Fibroblast of lung (primary cell): ENCODE measurements at places on chromosomes 3 and 15. TPM values are rescaled to one million over a fixed set of nuclear protein-coding genes. Genes with fewer than 3 reads are reported as not detected.

DNA sequence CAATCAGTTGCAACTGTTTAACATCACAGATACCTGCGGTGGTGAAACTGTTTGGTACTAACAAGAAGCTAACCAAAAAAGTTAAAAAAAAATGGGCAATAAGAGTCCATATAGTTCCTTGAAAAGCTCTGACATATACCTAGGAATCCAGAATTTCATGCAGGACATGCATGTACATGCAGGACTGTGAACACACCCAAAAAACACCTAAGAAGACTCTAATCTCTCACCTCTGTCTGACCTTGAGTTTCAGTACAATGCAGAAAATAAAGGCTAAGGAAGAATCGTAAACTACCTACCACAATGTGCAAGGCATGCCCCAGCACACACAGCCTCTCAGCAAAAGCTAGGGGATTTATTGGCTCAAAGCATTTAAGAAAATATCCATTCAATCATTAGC is 110.7 kb upstream of the GOLGA8J start:
- DNase-seq = no peak

GRCh38 chr15:50996641-50997040 is 88.2 kb downstream of the AP4E1 start:
- peak; percentile 72 for DNase-seq

Gene EPB42
- not detected in 2 replicates for polyA plus RNA-seq

Gene TLR9
- not detected in 2 replicates for polyA plus RNA-seq

- DNase-seq = peak; percentile 80
Measured at GRCh38 chr15:95300958-95301357, 1029.5 kb upstream of the NR2F2 start.

GRCh38 chr15:44125879-44126278 is 69.2 kb downstream of the FRMD5 start:
- DNase-seq = no peak

GRCh38 chr15:89654847-89655805 is at the start of gene KIF7:
Gene KIF7 (minus strand): TSS chr15:89655467. CDS start chr15:89652930, 2,537 bp downstream.
- DNase-seq = peak; percentile 61

DNA sequence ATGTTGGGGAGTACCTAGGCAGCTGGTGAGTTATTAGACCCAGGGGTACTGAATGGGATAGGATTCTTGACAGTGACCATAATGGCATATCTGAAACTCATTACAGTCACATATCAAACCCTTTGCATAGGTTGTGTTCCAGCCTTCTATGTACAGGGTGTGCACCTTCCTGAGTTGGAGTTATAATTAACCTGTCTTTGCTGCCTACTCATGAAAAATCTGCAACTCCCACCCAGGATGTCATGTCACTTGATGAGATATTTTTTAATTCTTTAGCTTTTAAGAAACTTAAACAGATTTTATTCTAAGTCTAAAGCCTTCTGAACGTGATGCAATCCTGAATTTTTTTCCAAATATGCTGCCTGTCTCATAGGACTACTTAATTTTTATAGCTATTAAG is 21.1 kb upstream of the ADGRG7 start:
- no peak for DNase-seq

DNA sequence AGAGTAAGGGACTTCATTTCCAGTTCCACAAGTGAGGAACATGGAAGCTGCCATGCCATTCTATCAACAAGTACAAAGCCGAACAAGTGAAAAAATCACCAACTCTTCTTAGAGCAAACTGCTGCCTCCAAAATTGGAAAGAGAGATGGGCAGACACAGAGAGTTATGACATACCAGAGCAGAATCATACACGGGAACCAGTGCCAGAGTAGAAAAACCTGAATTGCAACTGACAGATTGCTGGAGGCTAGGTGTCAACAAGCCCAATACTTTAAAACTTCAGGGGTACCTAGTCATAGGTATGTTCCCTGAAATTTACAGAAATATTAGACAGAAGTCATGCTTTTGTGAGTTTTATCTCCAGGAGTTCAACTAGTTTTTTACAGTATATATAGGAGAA is 62.0 kb downstream of the TTBK2 start:
- no peak for DNase-seq

- DNase-seq = no peak
Measured at GRCh38 chr3:146517684-146518435, 26.5 kb downstream of the PLSCR1 start.

Gene DUOX1
- polyA plus RNA-seq = not detected in 2 replicates

DNA sequence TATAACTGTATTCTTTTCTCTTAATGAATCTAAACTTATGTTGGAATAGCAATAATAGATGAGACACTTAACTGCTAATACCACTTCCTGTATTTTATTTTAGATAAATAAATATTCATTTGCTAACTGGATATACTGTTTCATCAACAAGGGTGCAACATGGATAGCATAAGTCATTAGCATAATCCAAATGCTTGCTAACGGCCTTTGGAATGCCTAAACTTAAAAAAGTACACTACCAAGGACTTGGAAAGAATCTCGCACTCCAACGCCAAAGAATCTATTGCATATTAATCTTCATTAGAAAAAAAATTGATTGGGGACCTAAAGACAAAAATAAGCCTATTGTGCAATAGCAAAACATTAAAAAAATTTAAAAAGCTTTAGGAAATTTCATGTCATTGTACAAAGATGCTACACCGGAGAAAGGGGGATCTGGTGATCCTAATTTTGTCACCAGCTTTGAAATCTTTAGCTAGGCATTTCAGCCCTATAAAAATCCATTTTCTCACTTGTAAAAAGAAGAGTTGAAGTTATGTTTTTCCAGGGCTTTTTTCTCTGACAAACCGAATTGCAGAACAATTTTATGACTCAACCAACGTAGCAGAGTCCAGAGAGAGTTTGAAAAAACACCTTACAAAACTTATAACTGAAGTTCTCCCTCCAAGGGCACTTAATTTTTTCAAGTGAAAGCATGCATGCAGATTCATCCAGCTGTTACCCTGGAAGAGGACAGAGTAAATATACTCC is 4.1 kb downstream of the VGLL3 start:
- peak; percentile 66 for DNase-seq

DNA sequence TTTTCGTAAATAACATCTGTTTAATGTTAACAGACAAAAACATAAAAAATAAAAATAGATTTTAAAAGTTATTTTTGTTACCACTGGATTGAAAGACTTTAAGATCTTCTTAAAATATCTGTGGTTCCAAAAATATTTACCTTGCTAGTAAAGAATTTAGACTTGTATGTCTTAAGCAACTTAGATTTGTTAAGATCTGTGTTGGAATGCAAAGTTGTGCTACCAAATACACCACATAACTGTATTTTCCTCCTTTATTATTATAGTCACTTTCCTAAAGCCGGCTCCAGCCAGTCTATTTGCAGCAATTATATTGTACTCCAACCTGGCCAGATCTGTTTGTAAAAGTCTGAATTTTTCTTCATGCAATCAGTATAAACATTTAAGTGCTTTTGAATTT is 63.7 kb downstream of the SPRED1 start:
- DNase-seq = no peak

Gene CLDN16
- polyA plus RNA-seq = 0.08 and 0.10 TPM in 2 replicates

GRCh38 chr3:17349093-17349492 is 393.3 kb downstream of the TBC1D5 start:
- DNase-seq = no peak

Gene SAMMSON
- not detected in 2 replicates for polyA plus RNA-seq

GRCh38 chr15:44598066-44598465 is 61.1 kb downstream of the EIF3J start:
- DNase-seq = no peak

DNA sequence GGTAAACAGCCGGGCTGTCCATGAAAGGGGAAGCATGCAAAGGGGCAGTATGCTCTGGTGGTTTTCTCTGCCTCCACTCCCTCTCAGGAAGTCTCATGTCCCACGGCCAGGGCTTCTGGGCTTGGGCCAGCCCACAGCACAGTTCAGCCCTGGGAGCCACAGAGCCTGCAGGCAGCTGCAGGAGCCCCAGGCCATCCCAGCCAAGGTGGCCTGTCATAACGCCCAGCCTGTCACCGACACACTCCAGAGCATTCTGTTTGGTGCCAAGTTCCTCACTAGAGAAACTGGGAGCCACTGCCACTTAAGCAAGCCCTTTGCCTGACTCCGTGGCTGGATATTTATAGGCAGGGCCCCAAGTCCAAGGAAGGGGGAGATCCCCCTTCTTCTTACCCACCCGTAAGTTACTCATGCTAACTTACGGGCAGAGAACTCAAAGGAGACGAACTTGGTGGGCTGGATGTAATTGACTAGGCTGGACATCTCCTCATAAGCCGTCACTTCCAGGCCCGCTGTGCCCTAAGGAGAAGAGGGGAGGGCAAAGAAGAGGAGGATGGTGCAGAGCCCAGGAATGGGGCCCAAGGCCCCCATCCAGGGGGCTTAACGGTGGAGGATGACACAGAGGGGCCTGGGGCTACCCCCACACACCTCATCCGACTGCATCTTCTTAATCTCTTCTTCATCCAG is 11.7 kb downstream of the PLCB2 start:
- no peak for DNase-seq

DNA sequence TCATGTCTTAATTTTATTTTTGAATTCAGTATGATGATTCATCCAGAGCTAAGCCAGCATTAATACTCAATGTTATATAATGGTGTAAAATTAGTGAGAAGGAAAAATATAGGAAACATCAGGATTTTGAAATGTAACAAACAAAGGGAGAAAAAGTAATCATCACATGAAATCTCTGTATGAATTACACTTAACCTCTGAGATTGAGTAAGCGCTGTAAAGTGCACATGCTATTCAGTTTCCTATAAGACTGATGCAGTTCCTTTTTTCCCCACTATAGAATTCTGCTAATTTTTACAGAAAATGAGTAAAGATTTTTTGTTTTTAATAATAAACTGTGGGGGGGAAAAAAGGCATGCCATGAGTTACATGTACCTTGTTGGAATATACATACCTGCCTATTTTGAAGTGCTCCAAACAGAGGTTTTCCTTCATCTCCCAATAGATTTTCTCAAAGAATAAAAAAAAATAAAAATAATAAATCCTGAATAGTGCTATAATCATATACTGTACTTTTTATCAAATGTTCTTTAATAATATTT is 64.0 kb upstream of the TTBK2 start:
- no peak for DNase-seq

DNA sequence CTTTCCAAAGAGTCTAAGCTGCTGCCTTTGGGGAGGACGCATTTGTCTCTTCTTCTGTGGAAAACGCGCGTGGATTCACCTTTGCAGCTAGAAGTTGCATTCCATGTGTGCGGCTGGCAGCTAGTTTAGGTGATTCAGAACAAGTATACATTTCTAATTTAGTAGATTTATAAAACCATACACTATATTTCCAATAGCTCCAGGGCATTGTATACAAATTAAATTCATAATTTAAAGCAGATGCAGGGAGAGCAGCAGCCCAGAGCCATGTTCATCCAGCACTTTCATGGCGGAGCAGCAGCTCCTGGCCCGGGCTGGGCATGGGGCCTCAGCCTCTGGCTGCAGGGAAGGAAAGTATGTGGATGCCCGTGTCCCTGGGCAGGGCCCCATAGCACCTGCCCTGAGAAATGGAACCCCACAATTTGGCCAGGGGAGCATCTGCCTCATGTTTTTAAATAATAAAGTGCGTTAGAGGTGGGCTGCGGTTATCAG is 42.8 kb upstream of the SEC22A start:
- DNase-seq = no peak

GRCh38 chr3:141306922-141307321 is 61.4 kb upstream of the ZBTB38 start:
- DNase-seq = no peak

Gene CCRL2
- 0.46 and 3.7 TPM in 2 replicates for polyA plus RNA-seq

GRCh38 chr3:184067573-184068055 is 14.8 kb downstream of the HTR3C start:
- no peak for DNase-seq

GRCh38 chr3:94070341-94070911 is 7.6 kb downstream of the NSUN3 start:
- no peak for DNase-seq

DNA sequence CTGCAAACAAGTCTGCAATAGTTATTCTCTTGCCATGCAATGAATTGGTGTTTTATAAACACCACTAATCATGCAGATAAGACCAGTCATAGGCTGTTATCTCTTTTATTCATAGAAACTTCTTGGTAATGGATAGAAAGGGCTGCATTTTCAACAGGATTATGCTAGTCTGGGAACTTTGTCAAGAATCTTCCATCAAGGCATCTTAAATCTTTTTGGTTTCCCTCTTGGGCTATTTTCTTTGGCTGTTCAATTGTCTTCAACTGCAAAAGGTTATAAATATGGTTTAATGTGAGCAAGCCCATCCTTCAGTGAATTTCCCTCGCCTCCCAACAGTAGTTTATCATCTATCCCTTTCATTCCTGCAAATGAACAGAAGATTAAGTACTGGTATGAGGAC is 59.0 kb upstream of the MINAR1 start:
- peak; percentile 93 for DNase-seq
